ENCODE measurements at places on chromosomes 1 and 21.

- DNase-seq = no peak
Measured at GRCh38 chr1:81340239-81340638, 460.5 kb upstream of the ADGRL2 start.

DNA sequence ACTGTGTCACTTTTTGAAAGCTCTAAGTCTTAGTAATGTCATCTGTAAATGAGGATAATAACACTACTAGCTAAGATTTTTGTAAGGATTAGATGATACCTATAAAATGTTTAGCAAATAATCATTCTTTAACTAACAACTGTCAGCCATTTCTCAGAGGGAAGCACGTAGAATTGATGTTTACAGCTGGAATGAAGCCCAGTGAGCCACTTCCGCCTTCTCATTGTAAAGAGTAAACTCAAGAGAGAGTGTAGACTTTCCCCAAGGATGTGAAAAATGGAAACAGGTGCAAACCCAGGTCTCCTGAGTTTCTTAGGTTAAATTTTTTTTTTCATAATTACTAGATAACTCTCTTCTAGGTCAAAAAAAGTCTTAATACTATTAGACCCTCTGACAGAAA, 4.9 kb downstream of the GREM2 start:
- DNase-seq = no peak

DNA sequence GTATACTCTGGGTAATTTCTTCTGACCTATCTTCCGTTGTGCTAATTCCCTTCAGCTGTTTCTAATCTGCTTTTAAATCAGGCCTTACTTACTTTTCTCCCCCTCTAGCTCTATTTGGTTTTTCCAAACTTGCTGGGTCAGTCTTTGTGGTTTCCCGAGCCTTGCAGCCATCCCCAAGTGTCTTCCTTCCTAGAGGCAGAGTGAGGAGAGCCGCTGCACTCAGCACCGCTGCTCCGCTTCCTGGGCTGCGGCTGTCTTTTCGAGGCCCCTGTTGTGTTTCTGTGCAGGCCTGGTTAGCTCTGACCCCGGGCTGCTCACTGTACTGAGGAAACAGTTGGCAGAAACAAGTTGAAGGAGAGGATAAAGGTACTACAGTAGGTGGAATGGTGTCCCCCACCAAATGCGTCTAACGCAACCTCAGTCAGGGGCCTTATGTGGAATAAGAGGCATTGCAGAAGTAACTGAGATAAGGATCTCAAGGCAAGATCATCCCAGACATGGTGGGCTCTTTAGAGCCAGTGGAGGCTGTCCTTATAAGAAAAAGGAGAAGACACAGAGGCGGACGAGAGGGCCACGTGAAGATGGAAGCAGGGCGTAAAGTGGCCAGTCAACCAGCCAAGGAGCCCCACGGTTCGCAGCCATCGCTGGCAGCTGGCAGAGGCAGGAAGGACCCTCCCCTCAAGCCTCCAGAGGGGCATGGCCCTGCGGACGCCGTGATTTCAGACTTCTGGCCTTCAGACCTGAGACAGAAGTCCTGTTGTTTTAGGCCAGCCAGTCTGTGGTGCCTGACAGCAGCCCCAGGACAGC, 10.5 kb downstream of the WNT9A start:
- DNase-seq = no peak

GRCh38 chr1:157803851-157804250, 16.1 kb downstream of the FCRL1 start:
- DNase-seq = no peak

- no peak for DNase-seq
Measured at GRCh38 chr1:93665015-93665414, 16.6 kb downstream of the BCAR3 start.

- DNase-seq = no peak
Measured at GRCh38 chr1:58380345-58380744, 166.2 kb downstream of the OMA1 start.

GRCh38 chr1:100597784-100598183, 59.8 kb downstream of the GPR88 start:
- DNase-seq = no peak

- no peak for DNase-seq
Measured at GRCh38 chr21:14270631-14271030, 54.7 kb downstream of the RBM11 start.

DNA sequence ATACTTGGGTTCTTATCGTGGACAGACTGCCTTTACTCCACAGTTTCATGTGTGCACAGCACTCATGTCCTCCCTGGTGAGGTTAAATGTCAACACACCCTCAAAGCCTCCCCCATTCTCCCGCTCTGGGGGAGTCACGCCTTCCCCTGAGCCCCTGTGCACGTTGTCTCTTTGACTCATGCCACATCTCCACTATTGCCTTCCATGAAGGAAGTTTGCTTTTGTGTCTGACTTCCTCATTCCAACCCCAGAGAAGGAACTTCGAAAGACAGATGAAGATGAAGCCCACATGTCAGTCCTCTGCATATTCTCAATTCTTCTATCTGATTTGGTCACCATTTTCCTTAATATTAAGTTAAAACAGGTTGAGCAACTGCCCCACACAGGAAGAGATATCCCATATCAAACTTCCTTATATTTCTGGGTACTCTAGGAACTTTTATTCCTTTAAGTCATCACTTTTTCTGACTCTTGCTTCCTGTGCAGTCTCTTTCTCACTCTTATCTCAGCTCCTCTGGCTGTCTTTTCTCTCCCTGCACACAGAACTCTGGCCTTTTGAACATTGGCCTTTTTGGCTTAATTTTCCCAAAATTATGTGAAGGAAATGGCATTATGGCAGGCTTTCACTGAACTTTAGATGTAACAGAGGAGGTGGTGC, 41.5 kb downstream of the C4BPA start:
- DNase-seq = no peak

- no peak for DNase-seq
Measured at GRCh38 chr1:14822493-14822892, 224.0 kb downstream of the KAZN start.

- DNase-seq = no peak
Measured at GRCh38 chr1:55224729-55225128, 9.6 kb upstream of the USP24 start.

- peak; percentile 18 for DNase-seq
Measured at GRCh38 chr1:172180501-172181285, 239.8 kb upstream of the C1orf105 start.

DNA sequence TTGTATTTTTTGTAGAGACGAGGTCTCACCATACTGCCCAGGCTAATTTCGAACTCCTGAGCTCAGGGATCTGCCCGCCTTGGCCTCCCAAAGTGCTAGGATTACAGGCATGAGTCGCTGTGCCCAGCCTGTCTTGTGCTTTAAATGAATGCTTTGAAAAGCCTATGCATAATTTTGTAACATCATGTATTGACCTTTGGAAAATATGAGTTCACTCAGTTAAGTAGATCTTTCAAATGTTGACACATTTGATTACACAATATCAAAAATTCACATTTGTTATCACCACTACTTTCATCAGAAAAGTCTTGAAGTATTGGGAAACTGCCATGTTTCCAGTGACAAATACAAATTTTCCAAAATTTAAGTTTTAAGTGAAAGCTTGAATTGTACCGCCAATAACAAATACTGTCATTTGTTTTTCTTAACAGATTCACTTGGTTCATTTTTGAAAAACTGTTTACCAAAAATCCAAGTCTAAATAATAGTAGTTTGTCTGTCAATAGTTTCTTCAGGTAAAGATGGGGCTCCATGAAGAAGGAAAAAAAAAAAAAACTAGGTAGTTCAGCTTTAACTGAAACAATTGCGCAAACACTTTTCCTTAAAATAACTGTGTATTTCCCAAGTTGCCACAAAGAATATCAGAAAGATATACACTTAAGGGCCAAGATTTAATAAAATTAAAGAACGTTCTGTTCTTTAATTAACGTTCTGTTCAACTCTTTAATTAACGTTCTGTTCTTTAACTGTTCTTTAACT, 233.2 kb upstream of the NR5A2 start:
- no peak for DNase-seq

DNA sequence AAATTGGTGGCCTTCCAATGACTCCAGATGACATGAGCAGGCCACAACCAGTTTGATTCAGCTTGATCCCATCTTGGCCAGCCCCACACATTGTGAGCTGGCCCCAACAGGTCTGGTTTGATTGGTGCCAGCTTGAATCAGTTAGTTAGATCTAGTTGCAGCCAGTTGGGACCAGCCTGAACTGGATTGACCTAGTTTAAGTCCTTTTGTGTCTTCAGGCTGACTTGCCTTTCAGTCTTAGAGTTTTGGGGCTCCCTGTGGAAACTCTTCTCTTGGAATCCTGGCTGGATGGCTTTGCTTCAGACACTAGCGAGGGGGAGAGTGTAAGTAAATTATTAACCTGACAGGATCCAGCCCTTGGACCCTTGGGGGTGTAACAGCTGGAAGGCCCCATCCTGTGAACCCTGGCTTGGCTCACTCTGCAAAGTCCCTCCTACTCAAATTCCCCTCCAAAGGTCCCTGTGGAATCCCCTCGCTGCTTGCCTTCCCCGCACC, 36.2 kb upstream of the POU3F1 start:
- DNase-seq = no peak

DNA sequence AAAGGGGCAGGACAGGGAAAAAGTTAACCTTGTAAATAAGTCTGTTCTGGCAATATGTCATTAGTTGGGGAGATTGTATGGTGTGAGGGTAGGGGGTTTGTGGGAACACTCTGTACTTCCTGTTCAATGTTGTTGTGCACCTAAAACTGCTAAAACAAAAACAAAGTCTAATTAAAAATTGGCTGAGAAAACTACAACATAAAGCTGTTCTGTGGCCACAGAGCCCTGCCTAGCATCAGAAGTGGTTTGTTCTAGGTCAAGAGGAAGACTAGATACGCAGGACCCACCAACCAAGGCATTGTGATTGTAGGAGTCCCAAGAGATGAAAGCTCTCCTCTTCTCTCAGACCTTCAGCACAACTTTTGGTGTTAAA, 81.0 kb upstream of the LRRC8D start:
- DNase-seq = no peak

DNA sequence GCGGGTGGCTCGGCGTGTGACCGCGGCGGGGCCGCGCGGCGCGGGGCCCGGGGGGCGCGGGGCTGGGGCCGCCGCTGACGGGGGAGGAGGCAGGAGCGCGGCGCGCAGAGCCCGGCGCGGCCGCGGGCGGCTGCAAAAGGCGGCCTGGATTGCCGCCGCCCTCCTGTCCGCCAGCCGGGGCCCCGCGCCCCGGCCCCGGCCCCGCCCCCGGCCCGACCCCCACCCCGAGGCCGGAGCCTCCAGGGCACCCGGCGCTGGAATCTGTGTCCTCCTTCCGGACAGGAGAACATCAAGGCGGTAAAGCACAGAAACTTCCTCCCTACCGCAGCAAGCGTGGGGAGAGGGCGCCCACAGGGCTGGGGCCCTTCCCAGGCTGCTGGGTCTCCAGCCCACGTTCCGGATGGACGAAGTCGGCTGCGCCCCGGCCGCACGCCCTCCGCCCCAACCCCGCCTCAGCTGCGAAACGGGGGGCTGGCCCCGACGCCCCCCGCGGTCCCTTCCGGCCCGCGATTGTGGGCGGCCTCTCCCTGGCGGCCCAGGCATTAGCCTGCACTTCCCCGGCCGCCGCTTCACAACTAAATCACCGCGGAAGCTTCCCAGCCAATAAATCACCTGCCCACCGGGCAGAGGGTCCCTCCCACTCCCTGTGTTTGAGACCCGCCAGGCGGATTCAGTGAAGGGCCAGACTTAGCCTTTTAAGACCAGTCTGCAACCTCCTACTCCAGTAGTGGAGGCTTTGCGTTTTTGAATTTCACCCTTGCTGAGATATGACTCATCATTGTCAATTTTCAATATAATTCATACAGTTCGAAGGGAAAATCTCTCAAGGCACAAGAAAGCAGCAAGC, 106.0 kb downstream of the SLC45A1 start:
- DNase-seq = peak; percentile 79

DNA sequence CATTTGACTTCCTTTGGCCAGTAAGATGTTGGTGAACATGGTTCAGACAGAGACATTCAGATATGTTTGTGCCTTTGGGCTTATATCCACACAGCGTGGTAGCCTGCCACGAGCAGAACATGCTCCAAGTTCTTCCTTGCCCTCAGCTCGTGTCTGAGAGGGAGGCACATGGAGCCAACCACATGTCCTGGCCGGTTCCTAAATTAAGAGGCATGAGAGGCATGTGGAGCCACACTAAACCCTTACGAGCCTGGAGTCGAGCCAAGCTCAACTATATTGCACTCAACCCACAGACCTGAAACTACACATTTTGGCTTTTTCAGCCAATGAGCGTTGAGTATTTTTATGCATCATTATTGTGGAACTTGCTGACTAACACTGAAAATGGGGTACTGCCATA, 133.7 kb upstream of the KCNK1 start:
- DNase-seq = no peak

- no peak for DNase-seq
Measured at GRCh38 chr1:114176366-114176765, 22.7 kb upstream of the SYT6 start.

DNA sequence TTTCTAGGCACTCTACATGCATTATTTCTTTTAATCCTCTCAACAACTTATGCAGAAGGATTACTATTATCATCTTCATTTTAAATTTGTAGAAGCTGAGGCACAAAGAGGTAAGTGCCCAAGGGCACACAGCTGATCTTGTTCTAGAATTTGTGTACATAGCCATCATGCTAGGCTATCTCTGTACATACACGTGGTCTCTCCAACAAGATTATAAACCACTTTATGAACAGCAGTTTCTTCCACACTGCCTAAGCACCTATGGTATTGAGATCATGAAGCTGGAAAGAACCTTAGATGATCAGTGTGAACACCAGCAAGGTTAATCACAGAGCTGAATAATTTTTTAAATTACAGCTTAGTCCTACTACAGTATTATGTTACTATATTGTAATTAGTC, 28.9 kb downstream of the UCHL5 start:
- peak; percentile 12 for DNase-seq

DNA sequence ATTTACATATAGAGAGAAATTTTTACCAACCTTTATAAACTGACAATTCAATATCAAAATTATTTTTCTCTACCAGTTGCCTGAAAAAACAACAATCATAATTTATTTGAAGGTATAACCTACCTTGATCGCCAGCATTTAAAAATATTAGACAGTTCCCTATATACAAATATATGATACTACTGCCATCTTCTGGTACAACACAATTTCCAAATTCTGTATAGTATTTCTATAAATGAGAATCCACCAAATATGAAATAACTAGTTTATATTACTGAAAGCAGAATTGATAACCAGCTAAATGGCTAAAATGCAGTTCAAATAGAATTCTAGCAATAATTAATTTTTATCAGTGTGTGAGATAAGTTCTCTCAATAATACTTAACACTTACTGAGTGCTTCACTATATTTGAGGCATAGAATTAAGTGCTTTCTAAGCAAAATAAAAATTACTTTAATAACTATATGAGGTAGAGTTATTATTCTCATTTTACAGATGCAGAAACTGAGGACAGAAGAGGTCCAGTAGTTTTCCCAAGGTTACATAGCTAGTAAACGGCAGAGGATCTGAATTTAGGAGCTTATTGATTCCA, 75.6 kb downstream of the PIGK start:
- peak; percentile 66 for DNase-seq

- no peak for DNase-seq
Measured at GRCh38 chr1:14606632-14607031, 8.1 kb downstream of the KAZN start.

DNA sequence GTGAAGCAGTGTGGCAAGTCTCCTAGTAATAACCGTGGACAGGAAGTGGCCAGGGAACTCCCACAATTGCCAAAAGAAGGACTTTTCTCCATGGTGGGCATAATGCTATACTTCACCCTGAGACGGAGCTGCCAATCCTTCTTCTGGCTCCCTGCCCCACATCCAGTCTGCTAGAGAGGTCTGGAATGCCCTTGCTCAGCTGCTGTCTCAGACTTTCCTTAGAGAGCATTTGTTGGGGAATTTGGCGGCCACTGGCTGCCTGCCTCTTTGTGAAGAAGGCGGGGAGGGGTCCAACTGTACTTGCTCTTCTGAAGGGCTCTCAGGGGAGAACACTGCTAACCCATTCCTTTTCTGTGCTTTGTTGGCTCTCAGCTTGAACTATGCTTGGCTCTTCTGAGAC, 123.7 kb upstream of the EDN2 start:
- DNase-seq = no peak

Data from DMS53 (cell line).